Stimulated activated CD4-positive, alpha-beta T cell treated with anti-CD3 and anti-CD28 coated beads, Interleukin-12 subunit alpha, Interleukin-12 subunit beta, amount 100 ng/mL, for 4 hours (primary cell): ENCODE measurements at places on chromosomes 12 and 14.
A peak's percentile ranks its signal among the peaks of the same experiment; 100 is the strongest.

DNA sequence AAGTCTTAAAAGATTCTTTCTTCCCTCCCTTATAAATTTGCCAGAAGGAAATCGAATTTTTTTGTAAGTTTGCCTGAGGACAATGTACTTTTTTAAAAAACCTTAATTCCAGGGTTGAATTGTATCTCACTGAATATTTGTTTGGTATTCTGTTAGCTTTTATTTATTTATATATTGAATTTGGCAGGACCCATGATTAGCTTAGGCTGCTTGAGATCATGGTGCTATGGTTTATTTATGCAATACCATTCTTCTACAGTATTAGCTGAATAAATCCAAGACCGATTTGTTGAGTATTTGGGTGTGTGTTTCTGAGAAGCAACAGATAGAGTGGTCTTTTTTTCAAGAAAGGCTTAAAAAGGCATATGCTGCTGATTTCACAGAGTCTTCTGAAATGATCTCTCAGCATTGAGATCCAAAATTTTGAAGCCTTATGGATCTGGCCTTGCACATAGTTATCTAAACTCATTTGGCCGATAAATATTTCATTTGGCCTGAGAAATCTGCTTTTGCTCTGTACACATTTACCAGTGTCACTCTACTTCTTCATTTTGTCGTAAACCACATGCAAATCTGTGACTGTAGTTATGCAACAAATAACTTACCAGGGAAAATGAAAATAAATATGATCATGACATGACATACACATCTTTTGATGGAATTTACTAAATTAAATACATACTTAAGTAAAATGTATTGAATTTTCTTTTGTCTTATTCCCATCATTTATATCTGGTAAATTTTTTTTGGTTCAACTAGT lies 265.8 kb upstream of the FLRT2 start:
- no peak for DNase-seq

DNA sequence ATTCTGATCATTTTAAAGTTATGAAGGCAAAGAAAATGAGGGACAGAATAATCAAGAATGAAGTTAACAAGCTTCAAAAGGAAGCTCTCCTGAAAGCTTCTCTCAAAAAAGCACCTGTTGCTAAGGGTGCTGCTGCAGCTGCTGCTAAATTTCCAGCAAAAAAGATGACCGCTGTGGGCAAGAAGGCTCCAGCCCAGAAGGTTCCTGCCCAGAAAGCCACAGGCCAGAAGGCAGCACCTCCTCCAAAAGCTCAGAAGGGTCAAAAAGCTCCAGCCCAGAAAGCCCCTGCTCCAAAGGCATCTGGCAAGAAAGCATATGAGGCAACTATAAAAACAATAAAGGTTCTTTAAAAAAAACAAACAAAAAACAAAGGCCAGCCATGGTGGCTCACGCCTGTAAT lies 52.7 kb upstream of the NR2C1 start:
- no peak for DNase-seq

DNA sequence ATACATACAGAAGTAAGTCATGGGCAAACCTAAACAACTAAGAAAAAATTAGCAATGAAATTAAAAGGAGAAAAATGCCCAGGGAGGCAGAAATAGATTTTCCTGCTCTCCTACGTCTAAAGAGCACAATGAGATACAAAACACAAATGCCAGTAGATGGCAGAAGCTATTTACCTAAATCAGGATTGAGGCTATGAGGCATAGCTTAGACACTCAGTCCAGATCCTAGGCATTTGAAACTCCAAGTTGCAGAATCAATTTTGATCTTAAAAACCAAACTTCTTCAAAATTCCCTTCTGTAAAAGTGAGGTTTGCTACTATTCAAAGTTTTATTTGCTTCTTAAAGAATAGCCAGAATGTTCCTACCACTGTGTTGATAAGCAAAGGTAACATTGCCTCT lies 368.6 kb downstream of the DAD1 start:
- no peak for DNase-seq

GRCh38 chr14:49946320-49947141 lies 53.6 kb downstream of the ARF6 start:
- no peak for DNase-seq

DNA sequence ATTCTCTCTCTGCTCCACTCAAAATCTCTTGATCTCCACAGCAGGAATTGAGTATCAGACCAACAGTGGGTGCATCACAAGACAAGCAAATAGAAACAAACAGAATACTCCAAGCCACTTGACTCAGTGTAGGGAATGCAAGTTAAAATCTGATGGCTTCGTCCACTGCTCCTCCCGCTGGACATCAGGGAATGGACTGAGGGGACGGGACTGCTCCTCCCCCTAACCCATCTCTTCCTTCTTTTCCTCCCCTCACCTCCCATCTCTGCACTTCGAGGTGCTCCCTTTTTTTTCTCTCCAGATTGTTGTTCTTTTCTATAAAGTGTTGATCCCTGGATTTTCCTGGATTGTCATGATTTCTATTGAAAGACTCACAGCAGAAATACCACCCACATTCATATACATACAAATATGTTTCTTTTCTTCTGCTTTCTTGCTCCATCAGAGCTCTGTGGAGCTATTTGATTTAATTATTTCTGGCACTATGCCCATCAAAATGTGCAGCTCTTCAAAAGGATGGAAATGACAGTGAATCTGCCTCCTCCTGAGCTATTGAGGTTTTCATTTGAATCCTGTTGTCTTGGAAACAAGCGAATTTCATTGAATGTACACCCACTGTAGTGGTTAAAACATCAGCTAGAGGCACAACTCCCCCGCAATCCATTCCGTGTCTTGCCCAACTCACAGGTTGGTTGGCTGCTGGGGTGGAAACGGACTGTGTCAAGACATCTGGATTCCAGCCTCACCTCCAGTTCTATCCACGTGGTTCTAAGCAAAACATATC lies 199.7 kb downstream of the SPTSSA start:
- no peak for DNase-seq

DNA sequence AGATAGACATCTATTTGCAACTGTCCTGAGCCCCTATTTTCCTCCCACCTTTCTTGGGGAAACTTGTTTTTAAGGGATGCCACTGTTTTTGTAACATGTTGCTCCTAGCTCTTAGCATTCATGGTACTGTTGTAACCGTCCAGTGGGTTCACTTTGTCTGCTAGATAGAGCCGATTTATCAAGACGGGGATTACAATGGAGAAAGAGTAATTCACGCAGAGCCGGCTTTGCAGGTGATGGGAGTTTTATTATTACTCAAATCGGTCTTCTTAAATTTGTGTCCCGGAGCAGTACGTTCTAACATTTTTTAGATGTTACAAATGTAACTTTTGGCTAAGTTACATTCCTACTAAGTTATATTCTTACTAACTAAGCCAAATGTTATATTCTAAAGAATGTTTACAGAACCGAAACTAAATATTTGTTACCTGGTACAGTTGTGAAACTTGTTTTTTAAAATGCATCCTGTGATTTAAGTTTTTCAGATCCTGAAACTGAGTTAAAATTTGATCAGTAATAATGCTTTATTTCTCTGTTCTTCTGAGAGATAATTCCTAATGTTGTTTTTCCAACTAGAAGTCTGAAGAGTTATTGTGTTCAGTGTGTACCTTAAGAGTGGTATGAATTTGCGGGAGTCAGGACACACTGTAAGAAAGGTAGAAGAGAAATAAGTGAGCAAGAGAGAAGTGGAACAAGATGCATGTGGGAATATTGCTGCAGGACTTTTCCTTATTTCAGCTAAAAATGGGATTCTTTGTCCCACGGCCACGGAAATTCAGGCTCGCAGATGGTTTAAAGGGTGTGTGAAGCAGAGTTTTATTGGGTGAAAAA lies 20.6 kb upstream of the CLEC2D start:
- DNase-seq: no peak

- no peak for DNase-seq
Measured at GRCh38 chr12:2138871-2139308, 86.1 kb downstream of the CACNA1C start.

DNA sequence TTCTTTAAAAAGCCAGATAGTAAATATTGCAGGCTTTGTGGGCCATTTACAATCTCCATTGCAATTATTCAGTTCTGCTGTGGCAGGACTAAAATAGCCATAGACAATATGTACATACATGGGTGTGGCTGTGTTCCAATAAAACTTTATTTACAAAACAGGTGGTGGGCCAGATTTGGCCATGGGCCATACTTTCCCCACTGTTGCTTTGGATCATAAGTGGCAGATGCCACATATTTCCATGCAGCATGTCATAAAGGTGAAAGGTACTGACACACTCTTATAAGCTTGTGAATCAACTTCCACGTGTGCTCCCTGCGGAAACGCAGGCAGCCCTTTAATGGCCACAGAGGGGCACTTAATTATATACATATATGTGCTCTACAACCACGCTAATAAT lies 244.4 kb upstream of the FOXN3 start:
- no peak for DNase-seq

DNA sequence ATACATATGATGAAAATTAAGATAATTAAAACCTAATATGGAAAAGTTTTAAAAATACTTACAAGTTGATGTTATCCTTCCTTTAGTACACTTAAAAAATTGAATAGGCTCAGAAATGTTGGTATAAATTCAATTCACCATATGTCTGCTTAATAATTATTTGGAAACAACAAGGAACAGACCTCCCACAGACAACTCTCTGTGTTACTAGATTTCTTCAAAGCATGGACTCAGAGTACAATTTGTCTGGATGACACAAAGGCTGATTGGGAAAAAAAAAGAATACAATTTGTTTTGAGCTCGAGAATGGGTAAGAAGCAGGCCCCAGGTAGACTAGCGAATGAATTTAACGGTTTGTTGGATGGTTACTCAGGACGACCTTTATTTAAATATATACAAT lies 48.9 kb upstream of the BTG1 start:
- DNase-seq: no peak

- DNase-seq: peak; percentile 21
Measured at GRCh38 chr12:22321638-22322037, 12.9 kb downstream of the ST8SIA1 start.

GRCh38 chr12:130611026-130611905 lies 104.8 kb downstream of the RIMBP2 start:
- DNase-seq: no peak

DNA sequence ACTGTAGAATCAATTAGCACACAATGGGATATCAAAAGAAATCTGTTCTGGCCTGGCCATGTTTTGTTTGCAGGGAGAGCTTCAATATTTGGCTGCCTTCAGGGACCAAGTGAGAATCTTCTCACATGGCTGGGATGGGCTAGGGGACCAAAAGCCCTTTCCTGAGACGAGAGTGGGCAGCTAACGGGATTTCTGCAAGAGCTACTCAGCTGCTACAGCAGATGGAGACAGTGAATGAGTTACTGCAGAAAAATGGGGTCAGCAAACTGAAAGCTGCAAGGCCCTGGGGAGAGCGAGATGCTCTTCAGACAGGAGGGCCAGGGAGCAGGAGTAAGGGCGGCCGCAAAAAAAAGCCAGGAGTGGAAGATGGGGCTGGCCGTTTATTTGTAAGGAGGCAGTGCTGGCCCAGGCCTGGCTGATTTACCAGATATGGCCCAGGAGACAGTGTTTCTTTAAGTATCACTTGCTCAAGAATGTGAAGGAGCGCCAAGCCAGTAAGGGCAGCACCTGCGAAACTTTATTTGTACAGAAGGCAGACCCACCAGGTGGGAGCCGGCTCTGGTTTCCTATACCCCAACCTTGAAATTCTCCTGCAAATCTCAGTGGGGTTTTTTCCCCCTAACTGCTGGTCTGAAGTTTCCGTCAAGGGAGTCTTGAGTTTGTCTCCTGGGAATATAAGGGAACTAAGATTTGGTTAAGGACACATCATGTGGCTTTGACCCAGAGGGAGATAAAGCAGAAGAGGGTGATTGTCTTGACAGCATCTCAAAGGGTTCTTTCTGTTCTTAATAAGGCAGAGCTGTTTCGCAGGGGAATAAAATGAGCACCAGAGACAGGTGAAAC lies 57.8 kb downstream of the SSH1 start:
- DNase-seq: no peak

DNA sequence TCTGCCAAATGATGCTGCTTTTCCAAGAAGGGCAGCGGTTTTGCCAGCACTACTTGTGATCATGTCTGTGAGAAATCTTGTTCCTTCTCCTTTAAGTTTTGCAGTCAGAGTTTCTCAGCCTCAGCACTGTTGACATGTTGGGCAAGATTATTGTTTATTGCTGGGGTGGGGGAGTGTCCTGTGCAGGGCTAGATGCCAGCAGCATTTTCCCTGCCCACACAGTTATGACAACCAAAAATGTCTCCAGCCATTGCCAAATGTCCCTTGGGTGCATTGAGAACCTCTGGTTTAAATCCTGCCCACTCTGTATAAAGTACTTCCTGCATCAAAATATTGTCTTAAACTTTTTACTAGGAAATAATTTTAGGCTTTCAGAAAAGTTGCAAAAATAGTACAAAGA lies 20.0 kb downstream of the TMEM132C start:
- no peak for DNase-seq

GRCh38 chr12:46930101-46930500 lies 104.3 kb upstream of the SLC38A4 start:
- no peak for DNase-seq

- DNase-seq: no peak
Measured at GRCh38 chr14:74804219-74804825, 41.2 kb downstream of the YLPM1 start.

- DNase-seq: no peak
Measured at GRCh38 chr14:64438181-64438841, 27.0 kb upstream of the AKAP5 start.

DNA sequence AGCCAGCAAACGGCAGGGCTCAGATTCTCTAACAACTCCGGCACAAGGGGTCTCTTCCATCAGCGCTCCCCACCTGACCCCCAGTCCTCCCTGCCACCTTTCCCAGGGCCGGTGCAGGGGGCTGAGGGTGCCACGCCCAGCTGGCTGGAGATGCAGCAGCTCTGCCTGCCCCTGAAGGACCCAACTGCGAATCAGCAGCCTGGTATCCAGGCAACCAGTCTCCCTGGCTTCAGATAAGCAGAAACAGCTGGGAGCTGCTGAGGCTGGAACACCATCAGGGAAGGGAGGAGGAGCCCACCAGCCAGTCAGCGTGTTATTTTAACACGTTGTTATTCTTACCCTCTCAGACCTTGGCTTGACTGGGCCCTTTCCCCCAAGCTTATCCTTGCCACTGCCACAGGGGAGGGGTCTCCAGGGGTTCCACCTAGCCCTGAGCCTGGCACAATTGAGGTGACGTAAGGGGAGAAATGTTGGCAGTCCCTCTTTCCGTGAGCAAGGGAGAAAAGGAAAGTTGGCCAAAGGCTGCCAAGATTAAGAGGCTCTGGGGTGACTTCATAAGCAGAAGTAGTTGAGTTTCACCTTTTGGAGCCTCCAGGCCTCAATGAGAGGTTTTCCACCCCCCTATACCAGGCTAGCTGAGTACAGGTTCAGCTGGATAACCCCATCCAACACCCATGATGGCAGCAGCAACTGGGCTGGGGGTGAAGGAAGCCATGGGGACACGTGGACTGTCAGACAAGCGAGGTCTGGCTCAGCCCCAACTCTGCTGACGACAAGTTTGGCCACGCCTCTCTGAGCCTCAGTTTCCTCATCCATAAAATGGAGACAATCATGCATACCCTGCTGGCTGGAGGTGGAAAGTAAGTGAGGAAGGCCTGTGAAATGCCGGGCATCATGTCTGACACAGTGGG lies 91.1 kb downstream of the IRF2BPL start:
- no peak for DNase-seq

GRCh38 chr12:128827724-128828123 lies 4.0 kb upstream of the SLC15A4 start:
- DNase-seq: no peak

GRCh38 chr14:65704850-65705249 lies 292.3 kb downstream of the FUT8 start:
- DNase-seq: no peak
